ENCODE measurements at places on chromosomes 7 and 10. TPM values are rescaled to one million over a fixed set of nuclear protein-coding genes. Genes with fewer than 3 reads are reported as not detected.

The SEMA3A gene
- 27.4 TPM for total RNA-seq

The PIK3AP1 gene
- total RNA-seq = 4.3 TPM

The OR2A42 gene
- 0.06 TPM for total RNA-seq

The FAM131B gene
- 53.5 TPM for total RNA-seq

The PIP4K2A gene
- 60.4 TPM for total RNA-seq

The FKBP9 gene
- 108 TPM for total RNA-seq

The TMEM72 gene
- total RNA-seq = 0.99 TPM

The NPSR1 gene
- total RNA-seq = 0.11 TPM

The GRM8 gene
- total RNA-seq = 26.1 TPM

The RARRES2 gene
- 44.5 TPM for total RNA-seq

DNA sequence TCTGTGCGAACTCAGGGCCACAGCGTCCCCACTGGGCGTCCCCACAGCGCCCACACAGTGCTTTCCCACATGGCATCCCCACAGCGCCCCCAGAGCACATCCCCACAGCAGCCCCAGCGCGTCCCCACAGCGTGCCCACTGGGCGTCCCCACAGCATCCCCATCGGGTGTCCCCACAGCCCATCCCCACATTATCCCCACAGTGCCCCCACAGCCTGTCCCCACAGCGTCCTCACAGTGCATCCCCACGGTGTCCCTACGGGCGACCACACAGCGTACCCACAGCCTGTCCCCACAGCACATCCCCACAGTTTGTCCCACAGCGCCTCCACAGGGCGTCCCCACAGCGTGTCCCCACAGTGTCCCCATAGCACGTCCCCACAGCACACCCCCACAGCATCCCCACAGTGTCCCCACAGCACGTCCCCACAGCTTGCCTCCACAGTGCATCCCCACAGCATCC, 131.6 kb downstream of the ACTR3B start:
- no peak overlapping the region for H3K27ac ChIP-seq
- no peaks in the 10 kb centered on the region for H3K36me3 ChIP-seq
- H3K4me3 ChIP-seq = no peak overlapping the region
- no peak for DNase-seq
- no peaks in the 10 kb centered on the region for H3K27me3 ChIP-seq

GRCh38 chr10:71222601-71223346, 10.4 kb downstream of the UNC5B start:
- DNase-seq = no peak
- peaks cover 17% of the 10 kb centered on the region for H3K4me1 ChIP-seq
- no peak overlapping the region for H3K4me3 ChIP-seq

GRCh38 chr10:125296598-125296997, 136.2 kb upstream of the CTBP2 start:
- no peaks in the 10 kb centered on the region for H3K4me1 ChIP-seq
- peaks cover 2% of the 10 kb centered on the region for H3K27me3 ChIP-seq
- no peak overlapping the region for H3K4me3 ChIP-seq
- H3K27ac ChIP-seq = no peak overlapping the region

DNA sequence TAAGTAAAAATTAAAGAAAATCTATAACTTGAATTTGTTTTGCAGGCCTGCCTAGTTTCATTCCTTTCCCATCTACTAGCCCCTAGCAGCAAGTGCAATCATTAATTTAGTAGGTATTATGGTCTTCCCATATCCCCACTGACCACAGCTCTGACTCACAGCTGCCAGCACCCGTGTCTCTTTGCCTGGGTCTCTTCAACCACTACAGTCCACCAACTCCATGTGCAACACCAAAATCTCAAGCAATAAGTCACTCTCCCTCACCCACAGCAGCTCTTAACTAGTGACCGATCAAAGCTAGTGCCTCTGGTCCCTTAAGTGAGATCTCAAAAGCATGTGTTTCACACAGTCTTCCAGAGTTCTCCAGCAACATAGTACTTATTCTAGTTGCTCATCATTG, 26.0 kb upstream of the THSD7A start:
- H3K4me3 ChIP-seq = no peak overlapping the region
- no peaks in the 10 kb centered on the region for H3K27me3 ChIP-seq
- no peaks in the 10 kb centered on the region for H3K4me1 ChIP-seq
- H3K27ac ChIP-seq = no peak overlapping the region

DNA sequence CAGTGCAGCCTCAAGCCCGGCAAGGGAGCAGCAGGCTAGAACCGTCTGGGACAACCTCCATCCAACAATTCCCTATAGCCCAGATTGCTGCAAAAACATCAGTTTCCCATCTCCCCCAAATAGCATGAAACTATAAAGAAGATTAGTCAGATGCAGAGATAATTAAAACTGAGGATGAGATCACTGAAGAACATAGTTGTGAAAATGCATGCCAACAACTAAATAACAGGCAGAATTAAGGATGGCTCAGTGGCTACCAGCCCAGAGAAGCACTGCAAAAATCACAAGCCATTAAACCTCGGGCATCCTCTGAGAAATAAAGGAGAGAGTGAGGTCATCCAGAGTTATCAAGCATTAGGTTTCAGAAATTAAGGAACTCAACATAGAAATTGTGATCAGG, 427.1 kb downstream of the TNS3 start:
- no peaks in the 10 kb centered on the region for H3K27me3 ChIP-seq
- H3K36me3 ChIP-seq = no peaks in the 10 kb centered on the region
- H3K27ac ChIP-seq = no peak overlapping the region
- no peak for DNase-seq
- no peak overlapping the region for H3K4me3 ChIP-seq

- DNase-seq = no peak
- H3K36me3 ChIP-seq = no peaks in the 10 kb centered on the region
- H3K27ac ChIP-seq = no peak overlapping the region
- no peak overlapping the region for H3K4me3 ChIP-seq
- no peaks in the 10 kb centered on the region for H3K4me1 ChIP-seq
- no peaks in the 10 kb centered on the region for H3K27me3 ChIP-seq
Observed at GRCh38 chr10:105761576-105762260, 1120.6 kb downstream of the SORCS3 start.

DNA sequence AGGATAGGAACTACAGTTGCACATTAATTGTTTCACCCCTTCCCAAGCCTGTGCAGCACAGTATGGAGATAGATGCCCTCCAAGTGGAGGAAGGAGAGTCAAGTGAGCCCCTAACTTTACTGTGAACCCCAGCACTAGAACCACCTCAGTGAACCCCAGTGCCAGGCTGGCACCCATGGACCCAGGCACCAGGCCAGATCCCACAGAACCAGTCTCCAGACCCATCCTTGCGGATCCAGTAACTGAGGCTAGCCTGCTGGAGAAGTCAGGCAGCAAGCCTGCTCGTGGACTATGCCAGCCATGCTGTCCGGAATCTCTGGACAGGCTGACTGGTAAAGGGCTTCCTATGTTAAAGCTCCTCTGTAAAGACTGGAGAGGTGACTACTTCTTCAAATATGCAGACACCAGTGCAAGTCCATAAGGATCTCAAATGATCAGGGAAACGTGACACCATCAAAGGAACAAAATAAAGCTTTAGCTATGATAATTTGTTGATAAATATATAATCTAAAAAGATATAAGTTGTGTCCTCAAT, 27.7 kb downstream of the SHOC2 start:
- no peak overlapping the region for H3K4me3 ChIP-seq
- H3K4me1 ChIP-seq = no peaks in the 10 kb centered on the region
- H3K27ac ChIP-seq = no peak overlapping the region

DNA sequence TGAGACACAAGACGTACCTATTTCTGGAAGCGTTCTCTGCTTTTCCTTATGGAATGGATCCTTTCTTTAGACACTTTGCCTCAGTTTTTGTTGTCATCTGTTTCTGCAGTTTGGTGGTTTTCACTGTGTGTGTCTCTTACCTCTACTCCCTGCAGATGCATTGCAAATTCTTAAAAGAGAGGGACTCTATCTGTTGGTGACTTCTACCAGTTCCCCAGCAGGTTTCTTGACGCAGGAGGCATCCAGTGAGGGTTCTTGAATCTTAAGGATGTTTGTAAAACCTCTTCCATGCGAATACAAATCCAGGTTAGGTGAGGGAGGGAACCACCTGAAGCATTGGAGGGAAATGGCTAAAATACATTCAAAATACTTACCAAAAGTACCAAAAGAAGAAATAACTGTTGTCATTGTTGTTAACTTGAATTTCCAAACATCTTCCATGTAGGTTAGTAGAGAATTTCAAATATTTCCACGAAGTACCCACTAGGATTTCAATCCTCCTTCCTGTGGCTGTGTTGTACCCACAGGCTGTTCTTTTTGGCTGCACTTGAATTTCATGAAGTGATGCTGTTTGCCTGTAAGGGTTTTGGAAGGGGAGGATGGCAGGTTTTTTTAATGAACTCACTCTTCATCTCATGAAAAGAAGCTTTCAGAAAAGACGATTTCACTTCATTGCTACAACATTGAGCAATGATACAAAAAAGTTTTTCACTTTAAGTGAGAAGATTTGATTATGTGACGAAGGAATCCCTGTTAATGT, 32.2 kb downstream of the PLXDC2 start:
- no peaks in the 10 kb centered on the region for H3K36me3 ChIP-seq
- H3K27me3 ChIP-seq = no peaks in the 10 kb centered on the region
- peaks cover 4% of the 10 kb centered on the region for H3K4me1 ChIP-seq
- DNase-seq = no peak
- H3K27ac ChIP-seq = no peak overlapping the region

GRCh38 chr10:33067917-33068316, 109.9 kb upstream of the ITGB1 start:
- DNase-seq = no peak
- H3K4me3 ChIP-seq = no peak overlapping the region
- no peaks in the 10 kb centered on the region for H3K27me3 ChIP-seq
- no peaks in the 10 kb centered on the region for H3K4me1 ChIP-seq
- no peak overlapping the region for H3K27ac ChIP-seq
- H3K36me3 ChIP-seq = no peaks in the 10 kb centered on the region

- H3K27me3 ChIP-seq = no peaks in the 10 kb centered on the region
- peaks cover 5% of the 10 kb centered on the region for H3K36me3 ChIP-seq
- no peak overlapping the region for H3K4me3 ChIP-seq
Observed at GRCh38 chr7:149245244-149245643, 5.8 kb downstream of the ZNF212 start.

- no peaks in the 10 kb centered on the region for H3K27me3 ChIP-seq
- H3K27ac ChIP-seq = no peak overlapping the region
- no peaks in the 10 kb centered on the region for H3K36me3 ChIP-seq
- no peaks in the 10 kb centered on the region for H3K4me1 ChIP-seq
Observed at GRCh38 chr7:79770063-79770462, 316.6 kb upstream of the MAGI2 start.

GRCh38 chr7:118148930-118149329, 35.0 kb upstream of the LSM8 start:
- H3K27me3 ChIP-seq = no peaks in the 10 kb centered on the region
- H3K27ac ChIP-seq = no peak overlapping the region
- H3K4me3 ChIP-seq = no peak overlapping the region

- H3K4me3 ChIP-seq = no peak overlapping the region
- no peaks in the 10 kb centered on the region for H3K27me3 ChIP-seq
- peak overlapping the region; percentile 29 for H3K27ac ChIP-seq
- peaks cover 5% of the 10 kb centered on the region for H3K4me1 ChIP-seq
Observed at GRCh38 chr7:47771336-47771989, 176.8 kb downstream of the PKD1L1 start.

DNA sequence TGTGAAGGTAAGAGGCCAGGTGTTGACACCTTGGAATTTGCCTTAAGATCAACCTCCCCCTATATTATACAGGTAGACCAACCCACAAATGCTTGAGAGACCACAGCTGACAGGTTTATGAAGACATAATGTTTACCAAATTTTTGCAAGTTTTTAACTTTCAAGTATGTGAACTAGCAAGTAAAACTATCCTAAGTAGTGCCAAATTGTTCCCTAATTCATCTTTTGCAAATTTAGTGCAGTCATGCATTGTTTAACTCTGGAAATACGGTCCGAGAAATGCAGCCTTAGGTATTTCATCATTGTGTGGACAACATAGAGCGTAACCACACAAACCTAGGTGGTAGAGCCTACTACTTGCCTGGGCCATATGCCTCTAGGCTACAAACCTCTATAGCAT, 10.7 kb downstream of the UPP1 start:
- peaks cover 29% of the 10 kb centered on the region for H3K36me3 ChIP-seq
- no peaks in the 10 kb centered on the region for H3K4me1 ChIP-seq
- H3K27me3 ChIP-seq = no peaks in the 10 kb centered on the region
- no peak for DNase-seq
- H3K4me3 ChIP-seq = no peak overlapping the region

GRCh38 chr10:127298381-127298780, 102.0 kb upstream of the INSYN2A start:
- peaks cover 4% of the 10 kb centered on the region for H3K4me1 ChIP-seq
- no peak overlapping the region for H3K4me3 ChIP-seq
- peak; percentile 33 for DNase-seq
- no peaks in the 10 kb centered on the region for H3K36me3 ChIP-seq
- no peaks in the 10 kb centered on the region for H3K27me3 ChIP-seq
